B cell (primary cell): ENCODE measurements at places on chromosomes 4 and X. TPM values are rescaled to one million over a fixed set of nuclear protein-coding genes. Genes with fewer than 3 reads are reported as not detected.

The FGB gene
- not detected in 2 replicates for total RNA-seq

The JAKMIP1 gene
- total RNA-seq, result 0.17 and 0.49 TPM in 2 replicates

The ITGB1BP2 gene
- 3.7 and 4.3 TPM in 2 replicates for total RNA-seq

The PPP2R2C gene
- total RNA-seq, result not detected in 2 replicates

The CNKSR2 gene
- total RNA-seq, result 18.8 and 22.5 TPM in 2 replicates

The PNMA6A gene
- total RNA-seq, result 0.20 and 0.39 TPM in 2 replicates

The LDOC1 gene
- total RNA-seq, result 8.8 and 11.5 TPM in 2 replicates

The DNAAF6 gene
- total RNA-seq, result not detected in 2 replicates

The CYTL1 gene
- not detected in 2 replicates for total RNA-seq

The C4orf51 gene
- not detected in 2 replicates for total RNA-seq

The KANTR gene
- 26.8 and 32.6 TPM in 2 replicates for total RNA-seq

The TMEM164 gene
- 24.5 and 26.6 TPM in 2 replicates for total RNA-seq

The GABRE gene
- total RNA-seq, result not detected in 2 replicates

The CLDN22 gene
- not detected in 2 replicates for total RNA-seq

The HTT gene
- 182 and 195 TPM in 2 replicates for total RNA-seq

The MID2 gene
- total RNA-seq, result 4.2 and 5.8 TPM in 2 replicates

The ASMT gene
- total RNA-seq, result 0.66 TPM in 1 of 2 replicates, not detected in the other

The PPP1R2C gene
- total RNA-seq, result not detected in 2 replicates

The FREM3 gene
- total RNA-seq, result not detected in 2 replicates

The CXXC4 gene
- total RNA-seq, result not detected in 2 replicates

The FAM9C gene
- not detected in 2 replicates for total RNA-seq

The PDGFRA gene
- total RNA-seq, result not detected in 2 replicates

The EPHA5 gene
- not detected in 2 replicates for total RNA-seq

The BMPR1B gene
- total RNA-seq, result not detected in 2 replicates

The DGKK gene
- not detected in 2 replicates for total RNA-seq

The GLUD2 gene
- total RNA-seq, result 0.24 and 0.42 TPM in 2 replicates

The KLF8 gene
- 42.7 and 43.1 TPM in 2 replicates for total RNA-seq

The UGT2B15 gene
- total RNA-seq, result not detected in 2 replicates

The ADAM29 gene
- not detected in 2 replicates for total RNA-seq

The FGF5 gene
- not detected in 2 replicates for total RNA-seq
